Melanocyte of skin (primary cell): ENCODE measurements at places on chromosomes 4 and X. TPM values are rescaled to one million over a fixed set of nuclear protein-coding genes. Genes with fewer than 3 reads are reported as not detected.

Gene LAP3
- total RNA-seq: 472 and 633 TPM in 2 replicates

Gene SSX4B
- 0.36 TPM in 1 of 2 replicates, not detected in the other for total RNA-seq

Gene CFP
- total RNA-seq: 0.31 and 0.33 TPM in 2 replicates

Gene SMARCA1
- 40.0 and 46.3 TPM in 2 replicates for total RNA-seq

Gene TCEAL2
- total RNA-seq: not detected in 2 replicates

Gene PCDH10
- 0.69 and 1.1 TPM in 2 replicates for total RNA-seq

Gene AMBN
- total RNA-seq: not detected in 2 replicates

Gene BST1
- total RNA-seq: 10.8 and 15.3 TPM in 2 replicates

Gene FGD1
- total RNA-seq: 8.3 and 16.0 TPM in 2 replicates

Gene RAB40A
- under 0.01 and 0.36 TPM in 2 replicates for total RNA-seq

Gene XAGE1B
- total RNA-seq: not detected in 2 replicates

Gene CXCL6
- total RNA-seq: 4.0 and 23.7 TPM in 2 replicates

Gene CT45A1
- total RNA-seq: not detected in 2 replicates

Gene HSPA4L
- 6.2 and 8.3 TPM in 2 replicates for total RNA-seq

Gene CTBP1
- total RNA-seq: 194 and 215 TPM in 2 replicates

Gene MAGEB10
- total RNA-seq: not detected in 2 replicates

Gene REPS2
- total RNA-seq: 3.0 and 4.3 TPM in 2 replicates

Gene PAPSS1
- total RNA-seq: 49.6 and 63.2 TPM in 2 replicates

Gene PASD1
- total RNA-seq: not detected in 2 replicates

Gene FAM9B
- total RNA-seq: not detected in 2 replicates

Gene PRSS12
- 2.7 and 3.7 TPM in 2 replicates for total RNA-seq

Gene TSPAN7
- total RNA-seq: 0.34 and 0.36 TPM in 2 replicates

Gene FGF16
- not detected in 2 replicates for total RNA-seq

Gene TBC1D1
- 35.1 and 65.4 TPM in 2 replicates for total RNA-seq

Gene GAGE12H
- total RNA-seq: not detected in 2 replicates

Gene SATL1
- total RNA-seq: not detected in 2 replicates

Gene CNKSR2
- total RNA-seq: 3.1 and 3.3 TPM in 2 replicates

Gene CSAG1
- not detected in 2 replicates for total RNA-seq

Gene GAGE13
- not detected in 2 replicates for total RNA-seq

Gene PFKFB1
- total RNA-seq: under 0.01 TPM in 1 of 2 replicates, not detected in the other

Gene RTL5
- total RNA-seq: under 0.01 and 0.15 TPM in 2 replicates

Gene NPNT
- under 0.01 TPM in 1 of 2 replicates, not detected in the other for total RNA-seq

Gene FGF13
- not detected in 2 replicates for total RNA-seq

Gene MAGEE2
- not detected in 2 replicates for total RNA-seq

Gene NAA11
- not detected in 2 replicates for total RNA-seq

Gene SRPX2
- 7.3 and 11.0 TPM in 2 replicates for total RNA-seq

Gene YY2
- total RNA-seq: 1.4 and 2.5 TPM in 2 replicates

Gene SLC49A3
- total RNA-seq: 5.9 and 6.2 TPM in 2 replicates

Gene IL3RA
- under 0.01 TPM in 1 of 2 replicates, not detected in the other for total RNA-seq

Gene TSPAN5
- total RNA-seq: 3.7 and 4.6 TPM in 2 replicates

Gene ANAPC4
- total RNA-seq: 24.3 and 42.1 TPM in 2 replicates
